IPS-NIHi11 (cell line): ENCODE measurements at places on chromosomes 5 and 9.

- DNase-seq, result no peak
Measured at GRCh38 chr5:126104951-126105350, 318.3 kb upstream of the GRAMD2B start.

- no peak for DNase-seq
Measured at GRCh38 chr9:84278130-84278529, 62.4 kb downstream of the SLC28A3 start.

GRCh38 chr9:86687788-86688187 lies 259.5 kb downstream of the GAS1 start:
- DNase-seq, result no peak

DNA sequence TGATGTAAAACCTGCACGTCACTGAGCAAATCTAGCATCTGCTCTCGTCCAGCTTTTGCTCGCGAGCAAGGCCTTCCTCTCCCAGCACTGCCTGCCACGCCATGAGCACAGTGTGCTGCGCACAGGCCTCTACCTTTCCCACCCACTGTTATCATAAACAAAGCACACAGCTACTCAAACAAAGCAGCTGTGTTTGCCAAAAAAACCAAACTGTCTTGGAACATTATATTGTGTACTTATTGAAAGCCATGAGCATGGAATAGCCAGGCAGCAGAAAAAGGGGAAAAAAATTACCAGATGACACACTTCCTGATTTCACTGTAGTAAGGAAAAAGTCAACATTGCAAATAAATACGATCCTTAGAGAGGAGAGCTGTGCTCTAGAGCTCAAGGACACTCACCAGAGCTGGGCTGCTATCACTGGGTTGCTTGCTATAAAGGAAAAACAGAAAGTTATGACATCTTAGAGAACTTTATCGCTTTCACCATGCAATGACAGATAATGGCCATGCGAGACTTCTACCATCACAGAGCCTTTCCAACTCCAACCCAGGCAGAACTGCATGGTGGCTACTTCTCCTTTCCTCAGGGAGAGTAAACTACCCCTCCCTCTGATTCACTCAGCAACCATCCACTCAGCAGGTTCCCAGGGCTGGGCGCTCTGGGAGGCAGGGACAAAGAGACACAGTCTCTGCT lies 69.6 kb downstream of the EPB41L4B start:
- DNase-seq, result no peak

- DNase-seq, result no peak
Measured at GRCh38 chr5:91228188-91228587, 154.9 kb downstream of the ARRDC3 start.

- DNase-seq, result no peak
Measured at GRCh38 chr5:126847456-126847820, 70.5 kb downstream of the LMNB1 start.

GRCh38 chr5:16626696-16627264 lies 10.0 kb upstream of the RETREG1 start:
- DNase-seq, result no peak

DNA sequence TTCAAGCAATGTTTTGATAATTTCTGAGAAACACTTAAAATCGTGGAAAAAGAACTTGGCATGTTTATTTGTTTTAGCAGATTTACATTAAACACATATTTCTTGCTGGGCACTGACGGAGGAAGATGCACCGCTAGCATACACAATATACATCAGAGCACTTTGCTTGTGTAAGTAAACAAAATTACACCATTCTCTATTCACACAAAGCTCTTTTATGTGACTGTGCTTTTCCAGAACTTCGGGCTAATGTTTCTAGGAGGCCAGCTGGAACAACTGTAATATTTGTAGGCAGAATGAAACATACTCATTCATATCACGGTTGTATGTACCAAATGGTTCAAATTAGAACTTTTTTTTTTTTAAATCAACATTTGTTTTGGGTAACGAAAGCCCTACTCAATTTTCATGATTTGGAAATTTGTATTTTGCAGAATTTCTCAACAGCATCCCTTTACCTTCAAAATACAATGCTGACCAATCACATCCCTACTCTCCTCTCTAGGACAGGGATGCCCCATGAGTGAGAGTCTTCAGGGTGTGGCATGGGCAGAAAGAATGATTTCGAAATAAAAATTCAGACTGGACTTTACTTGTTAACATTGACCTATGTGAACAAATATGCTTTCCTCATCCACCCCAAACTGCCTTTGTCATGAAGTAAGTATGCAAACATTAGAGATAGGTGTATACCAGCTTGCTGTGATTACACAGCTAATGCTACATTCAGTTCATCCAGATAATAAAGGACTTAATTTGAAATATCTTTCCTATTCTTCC lies 425.1 kb downstream of the BNC2 start:
- no peak for DNase-seq

- no peak for DNase-seq
Measured at GRCh38 chr5:54993318-54993717, 7.9 kb upstream of the ESM1 start.

DNA sequence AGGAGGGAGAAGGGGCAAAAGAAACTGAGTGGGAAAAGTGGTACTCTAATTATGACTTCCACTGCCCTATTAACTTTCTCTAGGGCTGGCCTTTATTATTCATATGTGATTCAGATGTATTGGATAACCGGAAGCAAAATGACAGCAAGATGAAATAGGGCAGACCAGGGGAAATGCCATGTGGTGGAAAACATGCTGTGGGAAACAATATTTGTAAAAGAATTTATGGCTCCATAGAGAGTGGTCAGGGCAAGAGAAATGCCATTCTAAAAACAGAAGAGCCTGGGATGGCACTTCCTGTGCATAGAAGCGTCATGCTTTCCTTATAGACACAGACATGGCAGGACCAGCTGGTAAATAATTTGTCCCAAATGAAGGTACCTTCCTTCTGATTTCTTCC lies 67.7 kb downstream of the MEGF10 start:
- DNase-seq, result no peak

DNA sequence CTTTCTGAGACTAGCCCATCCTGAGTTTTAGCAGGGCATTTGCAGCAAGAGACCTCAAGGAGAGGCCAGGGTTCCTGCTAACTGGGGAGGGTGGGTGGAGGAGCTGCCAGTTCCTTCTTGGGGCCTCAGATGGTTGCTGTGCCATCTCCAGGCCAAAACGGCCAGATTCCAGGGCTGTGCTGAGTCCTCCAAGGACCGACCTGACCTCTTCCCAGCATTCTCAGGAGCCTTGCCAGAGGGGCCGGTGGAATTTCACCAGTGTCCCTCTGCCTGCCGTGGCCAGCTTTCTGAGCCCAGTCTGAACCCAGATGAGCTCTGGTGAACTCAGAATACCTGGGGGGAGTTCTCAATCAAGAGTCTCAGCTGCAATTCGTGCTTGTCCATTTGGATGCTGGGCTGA lies 54.3 kb downstream of the TSTD2 start:
- no peak for DNase-seq

DNA sequence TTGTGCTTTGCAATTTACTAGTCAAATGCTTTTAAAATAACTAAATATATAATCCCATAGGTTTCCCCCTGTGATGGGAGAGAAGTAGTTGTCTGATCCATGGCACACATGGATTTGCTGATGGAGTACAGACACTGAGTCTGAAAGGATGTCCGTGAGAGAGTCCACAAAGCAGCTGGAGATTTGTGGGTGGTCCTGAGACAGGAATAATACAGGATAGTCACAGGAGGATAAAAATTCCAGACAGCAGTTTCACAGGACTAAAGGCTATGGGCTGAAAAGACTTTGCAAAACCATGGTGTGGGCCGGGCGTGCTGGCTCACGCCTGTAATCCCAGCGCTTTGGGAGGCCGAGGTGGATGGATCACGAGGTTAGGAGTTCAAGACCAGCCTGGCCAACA lies 58.7 kb upstream of the ZFR start:
- DNase-seq, result no peak

DNA sequence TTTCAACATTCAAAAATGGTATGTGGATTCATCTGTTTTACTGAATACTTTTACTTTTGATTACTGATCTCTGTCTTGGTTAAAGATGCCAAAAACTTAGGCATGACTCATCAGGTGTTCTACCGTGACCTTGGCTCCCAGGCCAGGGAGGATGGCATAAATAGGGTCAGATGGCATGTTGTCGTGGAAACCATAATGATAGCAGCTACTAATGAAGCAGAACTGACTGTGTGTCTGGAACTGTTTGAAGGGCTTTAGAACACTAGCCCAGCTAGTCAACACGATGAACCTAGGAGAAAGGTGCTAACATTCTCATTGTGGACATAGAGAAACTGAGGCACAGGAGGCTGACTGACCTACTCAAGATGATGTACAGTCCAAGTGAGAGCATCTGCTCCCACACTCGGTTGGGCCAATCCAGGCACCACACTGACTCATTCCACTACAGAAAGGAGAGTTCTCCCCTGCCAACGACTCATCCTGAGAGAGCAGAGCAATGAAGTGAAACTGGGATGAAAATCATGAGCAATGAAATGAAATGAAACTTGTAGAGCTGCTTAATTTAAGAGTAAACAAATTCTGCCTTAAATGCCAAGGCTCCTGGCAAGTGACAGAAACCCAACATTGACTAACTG lies 116.0 kb downstream of the TENT4A start:
- DNase-seq, result no peak

DNA sequence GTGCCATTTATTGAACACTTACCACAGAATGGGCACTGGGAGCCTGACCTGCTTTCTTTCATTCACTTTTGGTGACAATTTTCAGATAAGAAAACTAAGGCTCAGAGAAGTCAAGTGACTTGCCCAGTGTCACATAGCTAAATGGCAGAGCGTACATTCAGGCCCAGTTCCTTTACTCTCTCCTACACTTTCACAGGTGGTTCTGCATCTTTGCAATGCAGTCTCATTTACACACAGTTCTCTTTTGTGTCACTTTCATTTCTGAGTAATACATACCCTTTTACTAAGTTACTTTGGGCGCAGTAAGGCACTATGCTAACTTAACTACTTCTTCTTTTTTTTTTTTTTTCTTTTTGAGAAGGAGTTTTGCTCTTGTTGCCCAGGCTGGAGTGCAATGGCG lies 8.3 kb downstream of the NFIL3 start:
- no peak for DNase-seq

- DNase-seq, result peak; percentile 88
Measured at GRCh38 chr9:136095070-136096058, at the start of gene NACC2. Gene NACC2 (minus strand): TSS chr9:136095289. CDS start chr9:136050521, 44,768 bp downstream.

DNA sequence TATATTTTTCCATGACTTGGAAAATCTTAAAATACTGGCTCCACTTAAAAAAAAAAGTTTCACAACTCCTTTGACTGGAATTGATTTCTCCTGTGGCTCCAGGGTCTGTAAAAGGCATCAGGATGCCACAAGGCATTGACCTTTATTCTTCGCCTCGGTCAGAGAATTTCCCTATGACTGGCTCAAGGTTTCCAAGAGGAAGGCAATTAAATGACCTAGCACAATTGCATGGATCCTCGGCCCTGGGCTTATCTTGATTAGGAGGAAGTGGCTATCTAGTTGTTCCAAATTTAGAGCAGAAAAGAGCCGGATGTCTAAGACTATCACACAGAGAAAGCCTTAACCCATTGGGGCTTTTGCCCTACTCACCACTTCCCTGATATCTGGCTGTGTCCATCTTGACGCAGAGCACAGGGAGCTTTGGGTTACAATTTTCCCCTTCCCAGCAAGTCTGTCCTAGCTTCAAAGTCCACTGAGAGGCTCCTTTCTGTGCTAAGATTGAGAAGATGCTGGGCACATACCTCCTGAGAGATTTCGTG lies 56.9 kb upstream of the COL15A1 start:
- no peak for DNase-seq

GRCh38 chr9:131008563-131008908 lies 438 bp upstream of the LAMC3 start:
- DNase-seq, result no peak

DNA sequence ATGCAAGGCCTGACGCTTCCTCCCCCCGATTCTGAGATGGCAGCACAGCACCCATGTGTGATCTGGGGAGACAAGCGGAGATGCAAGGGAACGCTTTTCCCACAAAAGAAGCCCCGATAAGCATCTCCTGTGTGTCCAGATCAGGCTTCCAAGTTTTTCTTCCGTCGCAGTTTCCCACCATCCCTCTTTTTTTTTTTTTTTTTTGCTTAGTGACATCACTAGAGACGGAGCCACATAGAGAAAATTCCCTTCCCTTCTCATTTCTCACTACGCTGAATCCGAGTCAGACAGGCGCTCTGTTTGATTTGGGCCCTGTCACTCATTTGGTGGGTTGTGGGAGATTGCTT lies 160.9 kb downstream of the HSD17B3 start:
- no peak for DNase-seq
